ENCODE measurements at places on chromosomes 2 and 18.

- DNase-seq, result no peak
Measured at GRCh38 chr2:112794841-112795240, 10.5 kb upstream of the IL1A start.

GRCh38 chr2:33573657-33574056 lies 25.4 kb downstream of the FAM98A start:
- no peak for DNase-seq

- DNase-seq, result no peak
Measured at GRCh38 chr2:157415591-157416101, 28.2 kb downstream of the CYTIP start.

GRCh38 chr2:25757906-25758305 lies 84.5 kb upstream of the DTNB start:
- no peak for DNase-seq

DNA sequence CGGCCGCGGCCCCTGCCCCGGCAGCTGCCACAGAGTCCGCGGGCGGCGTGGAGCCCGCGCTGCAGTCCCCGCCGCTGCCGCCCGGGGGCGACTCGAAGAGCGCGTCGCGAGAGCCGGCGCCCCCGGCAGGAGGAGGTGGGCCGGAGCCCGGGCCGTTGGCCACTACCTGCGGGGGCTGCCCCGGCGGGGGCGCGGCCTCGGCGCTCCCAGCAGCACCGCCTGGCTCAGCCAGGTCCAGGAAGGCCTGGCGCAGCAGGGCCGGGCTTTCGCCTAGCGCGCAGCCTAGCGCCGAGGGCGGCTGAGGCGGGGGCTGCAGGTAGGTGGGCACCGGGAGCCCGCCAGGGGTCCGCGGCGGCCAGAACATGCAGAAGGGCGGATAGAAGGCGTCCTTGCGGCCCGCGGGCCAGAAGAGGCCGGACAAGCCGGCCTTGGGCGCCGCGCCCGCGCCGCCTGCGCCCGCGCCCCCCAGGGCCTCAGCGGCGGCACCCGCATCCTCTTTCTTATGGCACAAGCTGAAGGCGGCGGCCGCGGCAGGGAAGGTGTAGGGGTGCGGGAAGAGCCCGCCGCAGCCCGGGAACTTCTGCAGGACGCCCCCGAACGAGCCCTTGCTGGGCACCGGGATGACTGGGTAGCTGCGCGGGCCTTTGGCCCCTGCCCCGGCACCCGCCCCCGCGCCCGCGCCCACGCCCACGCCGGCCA lies 3.9 kb downstream of the SKOR2 start:
- DNase-seq, result no peak

GRCh38 chr18:45728336-45729010 lies 4.5 kb downstream of the SLC14A1 start:
- no peak for DNase-seq

GRCh38 chr2:99140056-99140859 lies 1.2 kb upstream of the C2orf15 start:
- DNase-seq, result no peak

DNA sequence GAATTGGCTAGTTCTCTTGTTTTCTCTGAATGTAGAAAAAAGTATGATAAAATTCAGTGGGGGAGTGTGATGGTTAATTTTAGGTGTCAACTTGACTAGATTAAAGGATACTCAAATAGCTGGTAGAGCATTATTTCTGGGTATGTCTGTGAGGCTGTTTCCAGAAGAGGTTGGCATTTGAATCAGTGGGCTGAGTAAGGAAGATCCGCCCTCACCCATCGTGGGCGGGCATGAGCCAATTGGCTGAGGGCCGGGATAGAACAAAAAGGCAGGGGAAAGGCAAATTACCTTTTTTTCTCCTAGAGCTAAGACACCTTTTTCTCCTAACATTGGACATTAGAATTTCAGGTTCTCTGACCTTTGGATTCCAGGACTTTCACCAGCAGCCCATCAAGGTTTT lies 667.6 kb upstream of the SLC8A1 start:
- DNase-seq, result no peak

DNA sequence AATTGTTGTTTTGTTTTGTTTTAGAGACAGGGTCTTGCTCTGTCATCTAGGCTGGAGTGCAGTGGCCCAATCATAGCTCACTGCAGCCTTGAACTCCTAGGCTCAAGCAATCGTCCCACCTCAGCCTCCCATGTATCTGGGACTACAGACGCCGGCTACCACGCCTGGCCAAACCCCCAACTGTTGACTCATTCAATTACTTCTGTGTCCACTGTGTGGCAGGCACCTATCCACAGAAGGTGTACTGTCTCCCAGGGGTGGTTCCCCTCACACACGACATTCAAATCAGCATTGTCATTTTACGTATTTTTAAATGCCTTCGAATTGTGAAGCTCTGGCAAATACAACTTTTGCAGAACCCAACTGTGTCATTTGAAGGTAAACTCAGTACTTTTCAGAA lies 188.0 kb upstream of the REV1 start:
- no peak for DNase-seq

DNA sequence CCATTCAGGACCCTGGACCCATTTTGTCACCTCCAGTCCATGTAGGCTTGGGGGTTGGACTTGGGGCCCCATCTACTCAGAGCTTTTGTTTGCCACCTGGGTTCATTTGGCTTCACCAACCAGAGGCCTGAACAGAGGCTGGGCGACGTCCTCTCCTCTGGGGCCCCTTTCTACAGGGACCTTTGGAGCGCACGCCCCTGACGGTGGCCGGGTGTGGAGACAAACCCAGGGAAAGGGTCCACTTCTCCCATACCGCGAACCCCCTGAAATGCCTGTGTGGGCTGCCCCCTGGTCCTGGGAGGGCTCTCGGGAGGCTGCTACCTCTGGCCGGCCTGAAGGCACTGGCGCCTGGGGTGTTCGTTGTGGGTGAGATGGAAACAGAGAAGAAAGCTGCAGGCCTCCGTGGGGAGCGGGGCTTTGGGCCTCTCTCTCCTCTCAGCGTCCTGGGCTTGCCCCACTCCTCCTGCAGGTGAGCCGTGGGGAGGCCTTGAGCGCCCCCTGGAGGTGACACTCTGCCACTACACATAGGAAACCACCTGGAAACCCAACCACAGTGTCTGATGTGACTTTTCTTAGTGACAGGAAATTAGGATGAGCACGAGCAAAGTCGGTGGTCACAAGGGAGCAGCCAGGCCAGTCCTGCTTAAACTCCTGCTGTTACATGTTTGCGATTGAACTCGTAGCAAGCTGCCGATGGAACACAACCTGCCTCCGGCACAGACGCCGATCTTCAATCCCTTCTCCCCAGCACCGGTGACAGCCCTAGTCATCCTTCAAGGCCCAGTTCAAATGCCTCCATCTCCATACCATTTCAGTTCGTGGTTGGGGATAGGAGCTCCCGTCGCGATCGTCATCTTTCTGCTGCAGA lies 12.0 kb upstream of the NTSR2 start:
- DNase-seq, result no peak

DNA sequence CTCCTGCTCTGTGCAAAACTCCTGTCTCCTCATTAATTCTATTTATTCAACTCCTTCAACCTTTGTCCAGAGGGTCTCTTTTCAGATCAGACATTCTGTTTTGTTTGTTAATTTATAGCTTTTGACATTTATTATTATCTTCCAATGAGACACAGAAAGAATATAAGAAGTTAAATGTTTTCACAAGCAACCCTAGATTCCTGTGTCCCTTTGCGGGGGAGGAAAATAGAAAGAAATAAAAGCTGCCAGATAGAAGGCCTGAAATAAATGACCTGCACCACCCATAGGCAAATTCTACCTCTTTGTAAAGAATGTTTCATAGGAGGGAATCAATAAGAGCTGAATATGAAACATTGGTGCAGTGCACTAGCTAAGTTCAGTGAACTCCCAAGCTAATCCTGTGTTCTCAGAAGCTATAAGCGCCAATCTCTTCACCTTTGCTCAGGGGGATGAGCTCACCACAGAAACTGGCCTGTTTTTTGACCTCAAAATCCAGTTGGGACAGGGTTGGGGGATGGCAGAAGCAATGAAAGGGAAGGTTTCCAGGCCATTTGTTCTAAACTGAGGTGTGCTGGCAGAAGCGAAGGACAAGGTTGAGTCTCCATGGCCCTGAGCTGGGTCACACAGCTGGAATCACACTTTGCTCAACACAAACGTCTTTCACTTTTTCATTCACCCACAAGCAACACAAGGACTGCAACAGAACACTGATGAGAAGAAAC lies 258.6 kb downstream of the NRXN1 start:
- DNase-seq, result no peak

GRCh38 chr2:175606010-175606841 lies 395.8 kb downstream of the LNPK start:
- no peak for DNase-seq

DNA sequence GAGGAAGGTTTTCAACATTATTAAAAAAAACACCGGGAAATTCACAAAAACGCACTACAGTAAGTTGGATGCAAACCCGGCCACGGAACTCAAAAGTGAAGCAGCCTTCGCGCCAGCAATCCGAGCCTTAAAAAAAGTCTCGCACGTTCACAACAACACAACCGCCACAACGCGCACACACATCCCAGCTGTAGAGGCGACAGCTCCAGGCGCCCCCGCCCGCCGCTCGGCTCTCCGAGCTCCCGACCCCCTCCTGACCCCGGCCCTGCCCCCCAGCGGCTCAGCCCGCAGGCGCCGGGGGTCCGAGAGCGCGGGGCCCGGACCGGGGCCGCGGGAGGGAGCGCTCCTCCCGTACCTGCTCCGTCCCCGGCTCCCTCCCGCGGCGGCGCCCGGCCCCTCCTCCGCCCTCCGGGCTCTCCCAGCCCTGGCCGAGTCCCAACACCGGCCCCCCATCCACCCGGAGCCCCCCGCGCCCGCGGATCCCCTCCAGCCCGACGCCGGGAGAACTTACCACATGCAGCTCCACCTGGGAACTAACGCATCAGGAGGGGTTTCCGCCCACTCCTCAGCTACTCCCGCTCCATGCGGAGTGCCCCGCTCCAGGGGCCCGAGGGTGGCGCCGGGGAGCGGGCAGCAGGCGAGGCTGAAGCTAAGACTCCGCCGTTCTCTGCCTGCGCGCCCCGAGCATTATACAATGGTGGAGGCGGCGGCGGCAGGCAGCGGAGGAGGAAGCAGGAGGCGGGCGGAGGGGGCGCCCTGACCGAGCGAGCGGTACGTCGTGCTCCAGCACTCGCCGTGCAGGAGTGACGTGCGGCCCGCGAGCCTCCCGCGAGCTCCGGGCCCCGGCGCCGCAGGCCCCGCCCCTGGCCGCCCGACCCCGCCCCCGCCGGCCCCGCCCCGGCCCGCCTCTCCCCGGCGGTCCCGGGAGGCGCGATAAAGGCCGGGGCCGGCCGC lies at the start of gene SERTAD2:
SERTAD2 (minus strand) TSS at position 805 of the 954 bp plus-strand sequence. CDS start 17,042 bp downstream, outside the sequence.
- DNase-seq, result peak; percentile 80

DNA sequence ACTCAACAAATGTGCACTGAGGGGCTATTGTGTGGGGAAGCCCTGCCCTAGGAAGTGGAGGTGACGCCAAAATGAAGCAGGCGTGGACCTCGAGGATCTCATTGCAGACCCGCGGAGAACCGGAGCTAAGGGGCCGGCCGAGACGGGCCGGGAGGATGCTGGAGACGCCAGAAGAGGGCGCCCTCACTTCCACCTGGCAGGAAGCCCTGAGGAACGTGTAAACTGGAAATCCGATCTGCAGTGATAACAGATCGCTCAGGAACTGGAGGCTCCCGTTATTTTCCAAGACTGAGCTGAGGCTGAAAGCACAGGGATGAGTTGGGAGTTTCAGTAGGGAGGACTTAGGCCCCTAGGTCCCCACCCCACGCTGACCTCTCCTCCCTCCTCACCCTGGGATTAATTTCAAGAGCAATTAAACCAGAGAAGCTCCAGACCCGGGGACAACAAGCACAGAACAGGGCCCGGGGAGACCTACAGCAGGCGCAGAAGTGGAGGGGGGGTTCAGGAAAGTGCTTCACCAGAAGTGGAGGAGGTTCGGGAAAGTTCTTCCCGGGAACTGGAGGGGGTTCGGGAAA lies 7.7 kb upstream of the COL6A3 start:
- peak; percentile 44 for DNase-seq

DNA sequence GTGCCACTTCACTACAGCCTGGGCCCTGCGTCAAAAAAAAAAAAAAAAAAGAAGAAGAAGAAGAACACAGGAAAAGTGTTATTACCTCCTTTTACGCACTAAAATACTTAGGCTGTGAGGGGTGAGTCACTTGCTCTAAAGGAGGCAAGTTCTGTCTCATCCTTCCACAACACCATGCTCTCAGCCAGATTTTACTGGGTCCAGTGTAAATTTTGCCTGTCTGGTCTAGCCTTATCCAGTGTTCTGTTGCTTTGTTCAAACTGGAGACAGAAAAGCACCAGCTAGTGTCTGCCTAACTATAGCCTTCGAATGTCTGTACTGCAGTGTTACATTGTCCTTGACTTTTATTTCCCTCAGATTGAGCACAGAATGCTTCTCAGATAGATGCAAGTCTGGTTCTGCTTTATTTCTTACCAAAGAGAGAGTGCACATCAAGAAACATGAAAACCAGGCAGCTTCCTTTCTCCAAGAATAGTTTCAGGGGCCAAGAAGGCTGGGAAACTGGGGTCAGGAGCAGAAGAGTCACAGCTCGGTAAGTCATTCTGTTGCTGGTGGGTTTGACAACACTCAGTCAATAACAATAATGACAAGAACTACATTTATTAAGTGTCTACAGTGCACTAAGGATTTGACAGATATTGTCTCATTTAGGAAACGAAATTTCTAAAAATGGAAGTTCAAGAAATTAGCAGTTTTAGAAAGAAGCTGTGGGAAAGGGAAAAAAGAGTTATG lies 3.1 kb upstream of the MSGN1 start:
- no peak for DNase-seq

DNA sequence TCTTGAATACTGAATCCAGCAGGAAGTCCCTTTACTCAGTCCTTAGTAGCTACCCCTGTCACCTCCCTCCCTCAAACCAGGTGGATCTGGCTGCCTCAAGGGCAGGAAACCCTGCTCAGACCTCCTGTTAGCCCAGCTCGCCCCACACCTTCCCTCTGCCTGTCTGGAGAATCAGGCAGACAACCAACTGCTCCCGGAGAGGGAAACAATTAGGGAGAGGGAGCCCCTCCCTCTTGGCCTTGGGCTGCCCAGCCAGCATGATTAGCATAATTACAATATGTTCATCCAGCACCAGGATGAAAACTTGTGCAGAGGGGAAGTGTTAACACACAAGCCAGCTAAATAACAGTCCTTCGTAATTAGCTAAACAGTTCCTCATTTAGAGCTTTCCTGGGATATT lies 185.5 kb downstream of the C1D start:
- DNase-seq, result no peak

DNA sequence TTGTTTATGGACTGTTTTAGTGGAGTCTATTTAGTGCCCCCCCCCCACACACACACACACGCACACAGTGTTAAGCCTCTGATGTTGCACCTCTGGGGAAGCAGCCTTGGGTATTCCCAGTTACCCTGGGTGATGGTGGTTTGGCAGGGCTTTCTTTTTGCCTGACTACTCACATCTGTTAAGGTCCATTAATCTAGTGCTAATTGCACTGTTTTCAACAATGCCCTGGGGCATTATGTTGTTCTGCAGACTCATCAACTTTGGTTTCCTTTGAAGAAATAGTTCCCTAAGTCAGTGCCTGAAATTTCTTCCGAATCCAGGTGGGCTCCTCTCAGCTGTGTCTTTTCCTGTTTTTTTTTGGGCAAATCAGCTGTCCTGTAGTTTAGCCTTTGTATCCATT lies 34.7 kb downstream of the SPOPL start:
- no peak for DNase-seq
